ENCODE measurements at places on chromosomes 6 and 20.

DNA sequence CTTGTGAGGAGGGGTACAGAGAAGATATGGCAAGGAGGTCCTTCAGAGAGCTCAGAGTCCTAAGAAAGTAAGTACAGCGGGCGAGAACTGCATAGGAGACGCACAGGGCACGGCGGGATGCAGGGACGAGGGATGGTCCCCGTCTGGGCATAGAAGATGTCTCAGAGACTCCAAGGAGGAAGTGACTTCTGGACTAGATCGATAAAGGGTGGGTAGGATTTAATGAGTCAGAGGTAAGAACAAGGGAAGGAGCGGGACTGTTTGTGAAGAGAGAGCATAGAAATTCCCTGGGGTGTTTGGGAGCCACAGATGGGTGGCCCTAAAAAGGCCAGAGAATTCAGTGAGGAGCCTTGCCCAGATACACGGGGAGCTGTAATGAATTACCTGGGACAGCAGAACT lies 69.1 kb downstream of the FAM120B start:
- no peak for DNase-seq

- no peak for DNase-seq
Measured at GRCh38 chr6:168631564-168631963, 190.6 kb downstream of the SMOC2 start.

GRCh38 chr20:54162378-54163009 lies 11.3 kb downstream of the CYP24A1 start:
- DNase-seq: no peak

DNA sequence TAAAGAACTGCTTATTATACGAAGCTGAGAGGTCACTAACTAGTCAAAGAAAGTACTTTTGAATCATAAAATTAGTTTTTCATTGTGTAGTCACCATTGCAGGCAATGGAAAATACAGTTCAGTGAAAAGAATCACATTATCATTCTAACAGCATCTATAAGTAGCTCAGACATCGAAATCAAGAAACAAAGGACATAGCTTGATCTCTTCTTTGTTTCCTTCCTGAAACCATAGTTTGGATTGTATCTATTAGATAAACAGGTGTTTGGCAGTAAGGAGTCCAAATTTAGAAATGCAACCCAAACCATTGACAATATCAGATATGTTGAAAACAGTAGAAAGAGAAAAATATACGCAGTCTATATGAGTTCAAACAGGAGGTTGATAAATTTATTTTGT lies 697.3 kb downstream of the TFAP2A start:
- no peak for DNase-seq

GRCh38 chr20:23289249-23289648 lies 61.3 kb upstream of the NXT1 start:
- DNase-seq: no peak

DNA sequence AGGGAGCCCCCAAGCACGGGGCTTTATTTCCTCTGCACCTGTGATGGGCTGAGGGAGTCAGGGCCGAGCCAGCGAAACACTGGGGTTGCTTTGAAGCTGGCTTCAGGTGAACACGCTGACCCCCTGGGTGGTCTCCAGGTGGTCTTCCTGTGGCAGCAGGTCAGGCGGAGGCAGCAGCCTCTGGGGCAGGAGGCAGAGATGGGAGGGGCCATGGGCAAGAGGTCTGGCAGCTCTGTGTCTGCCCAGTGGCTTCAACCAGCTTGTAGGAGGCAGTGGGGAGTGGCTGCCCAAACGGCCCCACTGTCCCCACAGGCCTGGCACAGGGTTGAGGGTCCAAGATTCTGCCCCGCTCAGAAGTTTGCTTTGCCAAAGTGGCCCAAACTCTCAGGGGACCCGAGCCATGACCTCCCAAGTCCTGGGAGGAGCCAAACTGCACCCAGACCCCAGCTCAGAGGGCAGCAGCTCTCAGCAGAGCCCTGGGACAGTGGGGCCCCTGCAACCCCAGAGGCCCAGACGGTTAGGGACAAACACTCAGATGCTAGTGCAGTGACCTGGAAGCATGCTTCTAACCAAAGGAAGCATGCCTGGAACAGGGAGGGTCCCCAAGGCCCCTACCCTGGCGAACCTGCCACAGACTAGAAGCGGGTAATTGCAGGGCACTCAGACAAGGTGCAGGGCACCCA lies 15.3 kb downstream of the NTSR1 start:
- DNase-seq: no peak

GRCh38 chr6:44221291-44221960 lies 2.0 kb upstream of the SLC29A1 start:
- peak; percentile 55 for DNase-seq

- no peak for DNase-seq
Measured at GRCh38 chr6:160792708-160793107, 90.7 kb downstream of the PLG start.

DNA sequence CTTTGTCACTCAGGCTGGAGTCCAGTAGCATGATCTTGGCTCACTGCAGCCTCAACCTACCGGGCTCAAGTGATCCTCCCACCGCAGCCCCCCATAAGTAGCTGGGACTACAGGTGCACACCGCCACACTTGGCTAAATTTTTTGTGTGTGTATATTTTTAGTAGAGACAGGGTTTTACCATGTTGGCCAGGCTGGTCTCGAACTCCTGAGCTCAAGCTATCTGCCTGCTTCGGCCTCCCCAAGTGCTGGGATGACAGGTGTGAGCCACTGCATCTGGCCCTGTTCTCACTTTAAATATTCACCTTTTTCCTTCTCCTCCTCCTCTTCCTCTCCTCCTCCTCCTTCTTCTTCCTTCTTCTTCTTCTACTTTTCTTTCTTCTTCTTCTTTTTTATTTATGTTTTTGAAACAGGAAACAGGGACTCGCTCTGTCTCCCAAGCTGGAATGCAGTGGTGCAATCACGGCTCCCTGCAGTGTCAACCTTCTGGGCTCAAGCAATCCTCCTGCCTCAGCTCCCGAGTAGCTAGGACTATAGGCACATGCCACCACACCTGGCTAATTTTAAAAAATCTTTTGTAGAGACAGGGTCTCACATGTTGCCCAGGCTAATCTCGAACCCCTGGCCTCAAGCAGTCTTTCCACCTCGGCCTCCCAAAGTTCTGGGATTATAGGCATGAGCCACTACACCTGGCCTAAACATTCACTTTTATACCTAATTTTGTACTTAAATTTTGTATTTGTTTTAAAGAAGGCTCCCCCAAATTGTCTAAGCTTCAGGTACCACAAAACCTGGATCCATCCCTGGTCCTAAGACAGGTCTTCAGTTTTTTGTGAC lies 47.2 kb upstream of the NCOA3 start:
- DNase-seq: no peak

DNA sequence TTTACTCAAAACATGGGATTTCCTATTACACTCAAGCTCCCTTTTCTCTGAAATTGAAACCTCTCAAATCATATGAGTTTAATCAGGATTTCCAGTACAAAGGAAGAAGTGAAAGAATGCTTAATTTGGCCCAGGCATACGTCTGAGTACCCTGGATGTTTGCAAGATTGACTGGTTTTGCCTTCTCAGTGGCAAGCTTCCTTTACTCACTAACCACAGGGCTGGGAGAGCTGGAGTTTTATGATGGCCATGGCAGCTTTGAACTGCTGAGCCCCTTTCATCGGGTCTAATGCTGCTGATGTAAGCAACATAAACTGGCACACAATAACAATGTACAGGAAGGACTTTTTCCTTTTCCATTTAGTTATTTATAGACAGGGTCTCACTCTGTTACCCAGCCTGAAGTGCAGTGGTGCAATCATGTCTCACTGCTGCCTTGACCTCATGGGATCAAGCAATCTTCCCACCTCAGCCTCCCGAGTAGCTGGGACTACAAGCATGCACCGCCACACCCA lies 194.8 kb downstream of the SLC35F1 start:
- no peak for DNase-seq

DNA sequence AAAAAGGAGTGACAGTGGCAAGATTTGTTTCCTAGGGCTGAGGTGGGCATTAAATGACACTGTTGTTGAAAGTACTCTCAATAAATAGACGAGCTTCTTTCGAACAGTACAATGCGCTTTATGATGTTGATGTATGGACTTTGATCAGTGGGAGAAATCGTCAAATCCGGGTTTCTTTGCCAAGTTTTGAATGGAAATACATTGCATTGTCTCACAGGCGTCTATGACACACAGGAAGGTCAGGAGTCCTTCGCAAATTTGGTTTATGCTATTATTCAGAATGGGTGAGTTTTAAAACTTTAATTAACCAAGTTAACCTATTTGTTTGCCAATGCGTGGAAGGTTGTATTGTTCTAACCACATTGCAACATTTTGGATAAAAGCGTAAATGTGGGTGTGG lies 547.3 kb upstream of the SLC35B3 start:
- DNase-seq: no peak

DNA sequence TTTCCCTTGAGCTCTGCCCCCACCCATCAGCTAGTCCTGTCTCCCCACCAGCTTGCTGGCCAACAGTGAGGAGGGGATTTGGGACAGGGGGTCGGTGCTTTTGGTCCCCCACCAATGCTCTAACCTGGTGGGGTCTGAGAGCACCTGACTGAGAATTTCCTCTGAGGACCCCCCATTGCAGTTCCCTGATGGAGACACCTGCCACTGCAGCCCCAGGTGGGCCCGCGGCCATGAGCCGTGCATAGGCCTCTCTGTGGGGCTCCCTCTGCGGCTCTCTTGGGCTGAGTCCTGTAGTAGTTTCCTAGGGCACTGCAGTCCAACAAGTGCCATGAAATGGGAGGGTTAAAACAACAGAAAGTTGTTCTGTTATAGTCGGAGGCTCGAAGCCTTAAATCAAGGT lies 172.2 kb upstream of the SNX9 start:
- no peak for DNase-seq

GRCh38 chr6:43078691-43079090 lies 2.6 kb downstream of the PTK7 start:
- DNase-seq: no peak

- DNase-seq: peak; percentile 81
Measured at GRCh38 chr20:10433623-10434466, at the start of gene MKKS. MKKS (minus strand) TSS chr20:10434222; CDS start chr20:10413514, 20,708 bp downstream.

- peak; percentile 6 for DNase-seq
Measured at GRCh38 chr6:31042806-31043205, 32.5 kb downstream of the MUC22 start.

DNA sequence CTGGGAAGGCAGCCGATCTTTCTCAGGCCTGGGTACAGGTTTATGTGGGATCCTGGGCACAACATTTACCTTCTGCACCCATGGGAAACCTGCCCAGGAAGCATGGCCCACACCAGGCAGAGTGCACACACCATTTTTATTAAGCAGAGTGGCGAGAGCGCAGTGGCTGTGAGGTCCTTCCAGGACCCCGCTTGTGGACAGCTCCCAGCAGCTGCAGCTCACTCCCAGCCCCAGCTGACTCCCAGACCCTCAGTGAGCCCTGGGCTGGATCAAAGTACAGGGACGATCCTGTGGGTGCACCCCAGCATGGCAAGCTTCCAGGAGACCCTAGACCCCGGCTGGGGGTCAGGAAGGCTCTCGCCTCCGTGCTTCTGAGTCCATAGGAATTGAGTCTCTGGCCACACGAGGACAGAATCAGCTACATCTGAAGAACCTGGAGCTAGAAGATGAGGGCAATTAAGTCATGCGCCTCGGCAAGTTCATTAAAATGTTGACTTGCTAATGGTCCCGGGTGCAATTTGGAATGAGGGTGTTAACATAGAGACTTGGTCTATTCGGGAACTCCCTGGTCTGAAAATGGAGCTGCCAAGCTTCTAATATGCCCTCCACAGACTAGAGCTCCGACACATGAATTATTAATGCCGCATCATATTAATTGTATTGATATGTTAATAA lies 65.4 kb upstream of the SLCO4A1 start:
- no peak for DNase-seq

- DNase-seq: no peak
Measured at GRCh38 chr6:6409397-6410030, 89.1 kb upstream of the F13A1 start.

DNA sequence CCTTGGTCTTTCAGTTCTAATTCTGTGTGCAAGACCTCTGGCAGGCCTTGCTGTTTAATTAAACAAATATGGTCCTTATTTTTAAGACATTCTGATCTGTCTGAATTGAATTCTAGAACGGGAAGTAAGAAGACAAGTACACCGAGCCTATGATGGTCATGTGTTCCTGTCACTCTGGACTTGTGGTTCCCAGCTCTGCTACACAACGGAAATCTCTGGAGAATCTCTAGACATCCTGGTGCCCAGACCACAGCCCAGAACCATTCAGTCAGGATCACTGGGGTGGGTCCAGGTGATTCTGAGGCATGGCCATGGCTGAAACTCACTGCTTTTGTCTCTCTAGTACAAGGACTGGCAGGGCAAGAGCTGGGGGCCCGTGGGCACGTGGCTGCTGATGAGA lies 15.9 kb upstream of the KCNK16 start:
- DNase-seq: no peak

DNA sequence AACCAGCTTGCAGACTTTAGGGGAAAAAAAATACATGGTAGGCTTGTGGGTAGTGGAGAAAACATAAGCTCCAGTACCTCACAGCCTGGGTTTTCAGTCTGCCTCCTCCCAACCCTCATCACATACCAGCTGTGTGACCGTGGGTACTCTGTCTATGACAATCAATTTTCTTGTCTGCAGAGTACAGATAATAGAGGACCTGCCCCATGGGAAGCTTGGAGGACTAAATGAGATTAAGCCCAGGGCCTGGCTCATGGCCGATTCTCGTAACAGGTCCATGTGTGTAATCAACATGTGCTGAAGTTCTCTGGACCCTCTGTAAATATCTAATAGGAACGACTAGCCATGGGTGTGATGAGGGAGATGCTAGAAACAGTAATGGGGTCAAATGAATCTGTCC lies 34.0 kb downstream of the NT5E start:
- no peak for DNase-seq

DNA sequence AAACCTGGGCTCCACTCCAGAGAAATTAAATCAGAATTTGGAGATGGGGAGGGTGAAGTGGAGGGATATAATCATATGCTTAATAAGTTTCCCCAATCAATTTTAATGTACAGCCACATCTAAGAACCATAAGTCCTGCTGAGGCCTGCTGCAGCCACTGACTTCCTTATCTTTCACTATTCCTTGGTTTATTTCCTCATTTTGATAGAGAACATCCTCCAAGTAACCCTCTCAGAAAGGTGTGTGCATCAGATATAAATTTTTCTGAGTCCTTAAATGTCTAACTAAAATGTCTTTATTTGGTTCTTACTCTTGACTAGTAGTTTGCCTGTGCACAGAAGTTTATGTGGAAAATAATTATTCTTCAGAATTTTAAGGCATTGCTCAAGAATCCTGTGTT lies 23.7 kb upstream of the SIRT5 start:
- no peak for DNase-seq

- DNase-seq: no peak
Measured at GRCh38 chr6:159902620-159903019, 11.8 kb downstream of the MAS1 start.

DNA sequence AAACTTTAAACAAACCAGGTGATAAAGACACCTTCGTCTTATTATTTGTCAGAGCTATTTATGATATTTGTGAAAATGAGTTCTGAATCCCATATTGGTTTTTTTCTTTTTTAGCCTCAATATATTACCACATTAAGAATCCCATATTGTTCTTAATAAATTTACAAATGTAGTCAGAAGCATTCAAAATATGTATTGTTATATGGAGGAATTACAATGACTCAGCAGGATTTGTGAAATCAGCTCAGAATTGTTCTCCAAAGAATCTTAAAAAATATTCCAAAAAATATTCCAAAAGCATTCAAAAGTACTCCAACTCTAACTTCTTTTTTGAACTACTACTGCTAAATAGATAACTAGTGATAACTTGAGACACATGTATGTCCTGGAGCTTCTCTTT lies 6.5 kb upstream of the ZNF343 start:
- no peak for DNase-seq

GRCh38 chr6:20403766-20404640 lies 2.3 kb downstream of the E2F3 start:
- peak; percentile 49 for DNase-seq

- no peak for DNase-seq
Measured at GRCh38 chr6:119129968-119130484, 51.6 kb upstream of the FAM184A start.
